SJCRH30 (cell line): ENCODE measurements at places on chromosomes 3 and 15. TPM values are rescaled to one million over a fixed set of nuclear protein-coding genes. Genes with fewer than 3 reads are reported as not detected.

- peak; percentile 13 for DNase-seq
Observed at GRCh38 chr3:126573492-126574117, 14.9 kb upstream of the C3orf22 start.

DNA sequence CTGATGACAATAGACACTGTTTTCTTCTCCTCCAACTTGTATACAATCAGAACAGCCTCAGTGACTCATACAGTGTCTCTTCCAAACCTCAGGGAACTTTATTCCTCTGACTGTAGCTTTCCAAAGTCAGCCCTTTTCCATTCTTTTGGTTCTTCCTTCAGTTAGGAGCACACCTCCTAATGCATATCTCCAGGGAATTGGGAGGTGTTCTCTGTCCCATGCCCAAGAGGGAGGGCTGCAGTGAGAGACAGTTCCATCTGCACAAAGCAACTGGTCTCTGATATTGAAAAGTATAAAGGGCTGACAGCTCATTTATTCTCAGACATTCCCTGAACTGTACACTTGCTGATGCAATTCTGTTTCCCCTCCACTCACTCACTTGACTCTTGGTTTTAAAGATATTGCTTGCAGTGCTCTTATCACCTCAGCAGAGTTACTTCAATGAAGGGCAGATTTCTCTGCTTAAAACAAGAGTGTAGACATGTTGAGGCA is 337.8 kb upstream of the TBC1D5 start:
- no peak for DNase-seq

DNA sequence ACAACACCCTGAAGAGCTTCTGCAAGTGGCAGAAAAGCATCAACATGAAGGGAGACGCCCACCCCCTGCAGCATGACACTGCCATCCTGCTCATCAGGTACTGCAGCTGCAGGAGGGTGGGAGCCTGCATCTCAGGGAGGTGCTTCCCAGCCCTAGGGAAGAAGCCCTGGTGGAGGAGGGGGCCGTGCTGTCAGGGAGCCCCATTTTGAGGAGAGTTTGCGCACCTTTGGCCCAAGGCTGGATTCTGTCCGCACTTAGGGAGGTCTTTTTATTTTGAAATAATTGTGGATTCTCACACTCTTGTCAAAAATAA is 42.1 kb downstream of the SAXO2 start:
- no peak for DNase-seq

DNA sequence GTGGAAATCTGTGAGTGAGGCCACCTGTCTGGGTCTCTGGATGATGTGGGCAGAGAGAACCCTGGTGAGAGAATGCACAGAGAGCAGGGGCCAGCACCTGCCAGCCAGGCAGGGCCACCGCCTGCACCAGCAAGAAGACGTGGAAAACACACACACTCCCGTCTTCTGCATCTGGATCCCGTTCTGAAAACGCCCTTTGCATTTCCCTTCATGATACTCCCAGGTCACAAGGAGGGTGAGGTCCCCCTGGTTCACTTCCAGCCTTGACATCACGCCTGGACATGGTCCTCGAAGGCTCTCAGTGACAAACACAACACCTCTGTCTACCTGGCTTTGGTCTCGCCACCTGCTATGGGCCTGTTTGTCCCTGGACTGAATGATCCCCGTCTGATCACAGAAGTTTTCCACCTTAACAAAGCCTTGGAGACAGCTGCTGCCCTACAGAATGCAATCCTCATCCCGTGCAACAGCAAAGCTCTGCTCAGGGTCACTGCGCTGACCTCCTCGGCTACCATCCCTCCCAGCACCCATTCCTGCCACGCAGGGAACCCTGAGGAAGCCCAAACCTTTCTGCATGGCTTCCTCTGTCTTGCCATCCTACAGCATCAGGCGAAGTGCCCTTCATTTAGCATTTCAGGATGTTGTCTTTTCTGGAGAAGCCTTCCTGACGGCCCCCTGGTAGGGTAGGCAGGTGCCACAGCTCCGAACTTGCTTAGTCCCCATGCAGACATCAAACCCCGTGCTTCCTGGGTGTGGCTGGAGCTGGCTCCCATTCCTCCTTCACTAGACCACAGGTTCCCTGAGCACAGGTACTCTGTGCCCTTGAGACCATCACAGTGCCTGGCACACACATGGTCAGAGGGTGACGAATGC is 122.5 kb downstream of the ATP10A start:
- no peak for DNase-seq

DNA sequence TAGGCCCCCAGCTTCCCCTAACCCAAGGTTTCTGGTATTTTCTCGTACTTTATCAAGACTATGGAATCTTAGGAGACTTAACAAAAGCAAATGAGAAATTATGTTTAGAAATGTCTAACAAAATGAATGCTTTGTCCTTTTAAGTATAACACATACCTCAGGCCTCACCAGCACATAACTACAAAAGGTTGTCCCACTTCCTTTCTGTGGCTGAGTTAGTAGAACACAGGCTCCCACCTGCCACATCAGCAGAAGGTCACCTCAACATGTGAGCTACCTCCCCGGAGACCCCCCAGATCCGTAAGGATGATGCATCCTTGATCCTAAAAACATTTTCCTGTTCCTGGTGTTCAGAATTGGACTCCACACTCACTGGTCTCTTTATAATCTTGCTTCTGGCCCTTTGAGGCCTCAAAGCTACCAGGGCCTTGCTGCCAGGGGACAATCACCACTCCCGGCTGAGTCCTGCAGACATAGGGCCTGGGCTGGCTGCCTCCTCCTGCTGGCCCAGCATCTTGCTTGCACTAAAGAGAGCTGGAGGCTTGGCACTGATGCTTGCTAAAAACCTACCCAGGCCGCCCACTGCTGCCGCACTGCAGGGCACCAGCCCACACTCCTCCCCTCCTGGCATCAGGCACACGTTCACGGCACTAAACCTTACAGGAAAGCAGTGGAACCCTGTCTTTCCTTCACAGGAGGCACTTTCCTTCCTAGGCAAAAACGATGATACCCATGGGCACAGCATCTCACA is 2.9 kb downstream of the CCRL2 start:
- no peak for DNase-seq

DNA sequence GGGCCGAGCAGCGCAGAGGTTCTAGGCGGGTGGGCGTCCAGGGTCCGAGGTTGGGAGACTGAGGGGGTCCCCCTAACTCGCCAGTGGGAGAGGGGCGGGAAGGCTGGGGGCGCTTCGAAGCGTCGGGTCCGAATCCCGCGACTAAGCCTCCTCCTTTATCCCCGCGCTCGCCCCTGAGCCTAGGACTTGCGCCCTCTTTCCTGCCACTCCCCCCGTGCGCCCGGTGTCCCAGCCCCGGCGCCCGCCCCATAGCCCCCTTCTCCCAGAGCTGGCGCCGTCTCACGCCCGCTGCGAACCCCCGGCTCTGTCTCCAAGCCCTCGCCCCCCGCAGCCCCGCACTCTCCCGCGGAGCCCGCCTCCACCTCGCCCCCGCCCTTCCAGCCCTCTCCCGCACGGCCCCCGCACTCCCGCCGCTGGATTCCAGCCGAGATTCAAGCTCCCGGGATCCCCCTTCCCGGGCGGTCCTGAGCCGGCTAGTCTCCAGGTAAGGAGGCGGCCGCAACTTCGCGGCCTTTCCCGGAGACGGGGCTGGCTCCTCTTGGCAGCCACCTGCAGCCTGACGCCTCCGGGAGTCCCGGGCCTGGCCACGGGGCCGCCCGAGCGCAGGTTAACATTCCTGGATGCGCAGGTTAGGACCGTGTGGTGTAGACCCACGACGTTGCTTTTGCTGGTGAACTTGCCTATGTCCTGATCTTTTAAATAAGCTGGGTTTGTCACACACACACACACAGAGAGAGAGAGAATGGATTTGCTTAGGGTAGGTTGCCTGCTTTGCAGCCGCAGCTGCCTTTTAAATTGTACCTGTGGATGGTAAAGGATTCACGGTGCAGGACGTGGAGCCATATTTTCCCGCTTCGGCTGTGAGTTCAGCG is 563 bp downstream of the PXYLP1 start:
- peak; percentile 26 for DNase-seq

DNA sequence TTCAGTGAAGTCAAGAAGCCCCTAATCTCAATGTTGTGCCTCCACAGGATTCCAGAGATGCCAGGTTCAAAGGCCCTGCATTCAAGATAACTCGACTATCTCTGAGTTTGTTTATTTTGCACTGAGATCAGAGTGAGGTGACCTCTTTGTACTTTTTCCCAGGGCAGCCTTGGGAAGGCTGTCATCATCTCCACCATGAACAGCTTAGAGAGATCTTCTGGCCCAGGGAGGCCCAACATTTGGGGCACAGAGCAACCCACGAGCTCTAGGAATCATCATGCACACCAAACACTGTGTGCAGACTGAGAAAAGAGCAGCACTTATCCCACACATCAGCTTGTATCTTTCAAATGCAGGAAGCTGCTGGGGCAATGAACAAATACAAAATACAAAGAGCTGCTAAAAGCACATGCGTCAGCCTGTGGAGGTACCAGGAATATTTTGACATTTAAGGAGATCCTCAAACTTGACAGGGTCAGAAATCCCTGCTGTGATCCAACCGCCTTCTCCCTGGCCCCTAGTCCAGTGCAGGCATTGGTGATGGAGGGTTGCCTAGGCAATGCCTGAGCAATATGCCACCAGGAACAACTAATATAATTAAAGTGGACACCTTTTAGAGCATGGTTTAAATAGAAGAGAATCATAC is 33.6 kb downstream of the TRIM42 start:
- DNase-seq, result no peak

Gene ZCWPW2
- total RNA-seq, result 0.43 and 0.97 TPM in 2 replicates

Gene C15orf62
- 0.10 and 0.14 TPM in 2 replicates for total RNA-seq

Gene IGSF10
- not detected in 2 replicates for total RNA-seq
